ENCODE measurements at places on chromosomes 6 and 20.

DNA sequence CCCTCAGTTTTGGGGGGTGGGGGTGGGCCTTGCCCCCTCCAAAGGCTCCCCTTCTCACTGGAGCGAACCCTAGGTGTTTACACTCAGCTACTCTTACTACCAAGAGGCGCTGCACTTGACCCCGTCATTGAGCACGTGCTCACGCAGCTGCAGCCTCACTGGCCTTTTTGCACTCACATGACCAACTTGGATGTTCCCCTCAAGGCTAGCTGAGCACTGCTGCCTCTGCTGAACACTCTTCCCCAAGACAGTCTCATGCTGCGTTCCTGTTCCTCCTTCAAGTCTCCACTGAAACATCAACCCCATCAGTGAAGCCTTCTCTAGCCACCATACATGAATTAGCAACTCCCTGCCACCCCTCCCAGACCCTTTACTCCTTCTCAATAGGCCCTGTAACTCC, 4.0 kb downstream of the SOD2 start:
- no peak for DNase-seq

DNA sequence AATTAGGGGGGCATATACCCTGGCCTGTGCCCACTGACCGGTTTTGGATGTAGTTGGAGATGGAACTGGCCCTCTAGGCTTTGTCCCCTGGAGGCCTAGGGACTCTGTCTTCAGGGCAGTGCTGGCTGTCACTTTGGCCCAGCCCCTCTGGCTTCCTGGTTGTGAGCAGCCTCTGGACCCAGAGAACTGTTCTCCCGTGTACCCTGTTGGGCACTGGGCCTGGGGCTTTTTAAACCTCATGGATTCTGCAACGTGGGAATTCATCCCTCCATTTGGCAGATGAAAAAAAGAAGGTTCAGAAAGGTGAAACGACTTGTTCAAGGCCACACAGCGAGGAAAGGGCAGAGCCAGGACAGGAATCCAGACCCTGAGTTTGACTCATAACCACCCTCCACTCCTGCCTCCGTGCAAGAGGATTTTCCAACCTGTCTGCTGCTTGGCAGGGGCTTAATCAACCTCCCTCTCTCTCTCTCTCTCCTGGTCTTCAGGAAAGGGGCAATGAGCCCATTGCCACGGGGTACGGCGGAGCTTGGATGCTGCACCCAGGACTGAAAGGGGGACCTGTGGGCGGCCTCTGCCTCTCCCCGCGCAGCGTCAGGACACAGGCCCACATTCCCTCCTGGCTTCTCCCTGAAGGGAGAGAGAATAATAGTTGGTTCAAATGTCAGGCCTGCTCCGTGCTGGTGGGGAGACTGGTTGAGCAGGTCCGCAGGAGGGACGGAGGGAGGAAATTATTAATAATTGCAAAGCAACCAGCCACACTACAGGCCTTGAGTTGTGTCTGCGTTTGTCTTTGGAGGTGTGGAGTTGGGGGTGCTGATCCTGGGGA, 56.0 kb downstream of the CEBPB start:
- no peak for DNase-seq

DNA sequence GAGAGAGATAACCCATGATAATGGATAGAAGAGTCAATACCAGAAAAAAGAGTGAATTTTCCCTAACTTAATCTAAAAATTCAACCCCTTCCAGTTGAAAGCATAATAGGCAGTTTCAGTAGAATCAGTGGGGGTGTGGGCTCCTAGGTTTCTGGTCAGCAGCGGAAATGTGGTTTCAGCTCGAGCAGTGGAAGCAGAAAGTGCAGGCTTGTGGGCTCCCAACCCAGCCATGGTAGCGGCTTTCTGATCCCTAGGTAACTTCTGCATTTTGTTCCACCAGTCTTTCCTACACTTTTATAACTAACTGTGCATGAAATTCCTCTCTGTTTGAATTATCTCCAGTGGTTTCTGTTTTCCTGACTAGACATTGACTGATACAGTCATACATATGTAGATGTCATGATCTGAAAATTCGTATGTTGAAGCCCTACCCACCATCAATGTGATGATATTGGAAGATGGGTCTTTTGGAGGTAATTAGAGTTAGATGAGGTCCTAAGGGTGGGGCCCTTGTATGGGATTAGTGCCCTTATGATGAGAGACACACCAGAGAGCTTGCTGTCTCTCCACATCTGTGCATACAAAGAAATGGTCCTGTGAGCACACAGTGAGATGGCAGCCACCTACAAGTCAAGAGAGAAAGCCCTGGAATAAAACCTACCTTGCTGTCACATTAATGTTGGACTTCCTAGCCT, 6.5 kb upstream of the DDO start:
- no peak for DNase-seq

DNA sequence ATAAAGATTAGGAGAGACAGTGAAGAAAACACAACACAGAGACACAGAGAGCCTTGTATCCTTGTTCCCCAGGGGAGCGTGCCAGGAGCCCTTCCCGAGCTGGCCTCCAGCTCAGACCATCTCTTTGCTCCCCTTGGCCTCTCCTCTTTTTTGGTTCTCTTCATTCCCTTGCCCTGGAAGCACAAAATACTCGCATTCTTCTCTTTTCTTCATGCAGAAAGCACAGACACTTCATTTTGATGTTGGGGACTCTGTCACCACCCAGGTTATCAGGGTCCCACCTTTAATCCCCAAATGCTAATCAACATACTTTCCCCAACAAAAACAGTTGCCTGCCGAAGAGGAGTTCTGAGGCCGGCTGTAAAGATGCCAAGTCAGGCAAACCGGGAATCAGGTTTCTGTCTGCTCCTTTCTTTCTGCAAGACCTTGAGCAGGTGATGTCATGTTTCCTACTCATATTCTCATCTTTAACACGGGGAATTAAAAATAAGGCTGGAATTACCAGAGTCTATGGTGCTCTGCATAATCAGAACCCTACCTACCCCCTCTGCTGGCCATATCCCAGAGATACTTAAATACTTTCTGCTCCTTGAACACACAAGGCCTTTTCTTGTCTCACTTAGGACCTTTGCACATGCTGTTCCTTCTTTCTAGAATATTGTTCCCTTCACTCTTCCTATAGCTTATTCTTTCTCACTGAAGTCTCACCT, 21.7 kb downstream of the TGM6 start:
- no peak for DNase-seq

DNA sequence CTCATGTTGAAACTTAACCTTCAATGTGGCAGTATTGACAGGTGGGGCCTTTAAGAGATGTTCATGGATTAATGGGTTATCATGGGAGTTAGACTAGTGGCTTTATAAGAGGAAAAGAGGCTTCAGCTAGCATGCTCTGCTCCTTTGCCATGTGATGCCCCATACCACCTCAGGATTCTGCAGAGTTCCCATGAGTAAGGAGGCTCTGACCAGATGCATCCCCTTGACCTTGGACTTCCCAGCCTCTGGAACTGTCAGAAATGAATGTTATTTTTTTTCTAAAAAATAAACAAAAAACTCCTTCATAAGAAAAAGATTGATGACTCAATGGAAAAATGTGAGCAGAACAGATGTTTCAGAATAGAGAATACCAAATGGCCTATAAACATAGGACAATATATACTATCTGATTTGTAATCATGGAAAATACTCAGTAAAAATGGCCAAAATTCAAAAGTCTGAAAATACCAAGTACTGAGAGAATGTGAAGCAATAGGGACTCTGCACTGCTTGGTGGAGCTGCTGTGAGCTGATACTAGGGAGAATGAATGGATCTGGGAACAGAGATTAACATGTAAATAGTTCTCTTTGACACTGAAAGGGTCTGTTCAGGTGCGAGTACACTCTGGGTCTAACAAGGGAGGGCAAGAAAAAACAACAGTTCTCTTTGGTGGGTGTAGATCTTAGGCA, 7.4 kb upstream of the TRIM39 start:
- no peak for DNase-seq

DNA sequence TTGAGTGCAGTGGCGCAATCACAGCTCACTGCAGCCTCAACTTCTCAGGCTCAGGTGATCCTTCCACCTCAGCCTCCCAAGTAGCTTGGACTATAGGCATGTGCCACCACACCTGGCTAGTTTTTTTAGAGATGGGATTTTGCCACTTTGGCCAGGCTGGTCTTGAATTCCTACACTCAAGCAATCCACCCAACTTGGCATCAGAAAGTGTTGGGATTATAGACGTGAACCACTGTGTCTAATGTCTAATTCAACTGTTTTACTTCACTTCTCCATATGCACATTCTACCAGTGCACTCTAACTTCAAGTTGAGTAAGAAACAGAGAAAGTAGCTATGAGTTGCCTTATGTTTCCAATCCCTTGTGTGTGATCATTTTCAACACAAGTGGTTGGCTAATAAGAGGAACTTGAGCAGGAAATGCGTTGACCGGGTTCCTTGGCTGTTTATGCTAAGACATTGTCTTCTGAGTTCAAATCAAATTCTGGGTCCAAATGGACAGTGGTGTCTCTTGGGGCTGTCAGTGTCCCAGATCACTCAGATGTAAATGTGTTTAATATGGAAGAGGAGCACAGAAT, 23.9 kb downstream of the ZNF337 start:
- no peak for DNase-seq
